ENCODE measurements at places on chromosomes 2 and 18.

GRCh38 chr2:143390171-143390570 lies 261.0 kb downstream of the ARHGAP15 start:
- DNase-seq, result no peak

GRCh38 chr2:222724208-222724607 lies 52.8 kb downstream of the MOGAT1 start:
- no peak for DNase-seq

DNA sequence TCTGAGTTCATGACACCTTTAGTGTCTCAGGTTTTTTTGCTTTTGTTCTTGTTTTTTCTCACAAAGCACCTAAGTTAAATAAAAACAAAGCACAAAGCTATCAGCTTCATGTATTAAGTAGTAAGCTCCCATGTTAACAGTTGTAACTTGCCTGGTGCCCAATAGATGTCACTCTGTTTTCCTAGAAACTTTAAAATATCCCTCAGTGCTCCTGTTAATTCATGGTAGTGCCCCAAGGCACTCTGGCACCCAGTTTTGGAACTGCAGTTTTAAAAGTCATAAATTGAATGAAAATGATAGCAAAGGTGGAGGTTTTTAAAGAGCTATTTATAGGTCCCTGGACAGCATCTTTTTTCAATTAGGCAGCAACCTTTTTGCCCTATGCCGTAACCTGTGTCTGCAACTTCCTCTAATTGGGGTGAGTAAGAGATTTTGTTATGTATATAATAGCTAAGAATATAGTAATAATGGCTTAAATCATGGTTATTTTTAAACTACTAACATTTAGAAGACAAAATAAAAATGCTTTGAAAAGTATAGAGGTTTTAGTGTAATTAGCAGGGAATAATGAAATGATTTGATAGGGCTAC lies 555.0 kb upstream of the TMEFF2 start:
- DNase-seq, result no peak

DNA sequence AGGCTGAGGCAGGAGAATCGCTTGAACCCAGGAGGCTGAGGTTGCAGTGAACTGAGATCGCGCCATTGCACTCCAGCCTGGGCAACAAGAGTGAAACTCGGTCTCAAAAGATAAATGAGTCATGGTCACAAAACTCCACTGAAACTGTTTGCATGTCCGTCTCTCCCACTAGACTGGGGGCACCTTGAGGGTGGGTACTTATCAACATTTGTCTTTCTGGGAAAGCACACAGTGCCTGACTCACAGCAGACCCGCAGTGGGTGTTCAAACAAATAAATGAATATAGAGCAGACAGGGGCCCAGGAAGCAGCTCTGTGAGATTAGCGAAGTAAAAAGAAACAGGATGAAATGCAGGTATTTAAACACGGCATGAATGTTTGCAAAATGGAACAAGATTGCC lies 211.1 kb upstream of the GATA6 start:
- no peak for DNase-seq
